ENCODE measurements at places on chromosomes 1 and 21.

GRCh38 chr1:184118046-184118445, 66.5 kb downstream of the TSEN15 start:
- no peak for DNase-seq

GRCh38 chr21:45361033-45361997, 43.6 kb upstream of the COL18A1 start:
- DNase-seq, result no peak

- DNase-seq, result peak; percentile 20
Observed at GRCh38 chr1:213457186-213457585, 406.1 kb downstream of the RPS6KC1 start.

GRCh38 chr1:175717610-175718540, 25.5 kb downstream of the TNR start:
- DNase-seq, result no peak

DNA sequence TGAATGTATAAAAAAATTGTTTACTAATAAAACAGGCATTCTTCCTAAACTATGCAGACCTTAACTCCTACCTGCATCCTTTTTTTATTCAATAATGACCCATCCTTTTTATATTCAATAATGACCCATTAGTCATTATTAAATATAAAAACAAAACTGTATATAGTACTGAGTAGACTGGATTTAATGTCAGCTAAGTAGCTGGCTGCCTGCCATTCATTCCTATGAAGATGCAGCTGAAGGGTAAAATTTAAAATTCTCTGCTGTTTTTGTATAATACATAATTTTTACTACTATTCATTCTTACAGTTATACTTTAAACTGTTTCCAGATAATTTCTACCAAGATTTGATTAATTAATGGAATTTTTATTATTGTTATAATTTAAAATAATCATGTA, 79.3 kb downstream of the DENND1B start:
- DNase-seq, result no peak

GRCh38 chr1:45643978-45644377, 20.1 kb upstream of the CCDC17 start:
- DNase-seq, result no peak

DNA sequence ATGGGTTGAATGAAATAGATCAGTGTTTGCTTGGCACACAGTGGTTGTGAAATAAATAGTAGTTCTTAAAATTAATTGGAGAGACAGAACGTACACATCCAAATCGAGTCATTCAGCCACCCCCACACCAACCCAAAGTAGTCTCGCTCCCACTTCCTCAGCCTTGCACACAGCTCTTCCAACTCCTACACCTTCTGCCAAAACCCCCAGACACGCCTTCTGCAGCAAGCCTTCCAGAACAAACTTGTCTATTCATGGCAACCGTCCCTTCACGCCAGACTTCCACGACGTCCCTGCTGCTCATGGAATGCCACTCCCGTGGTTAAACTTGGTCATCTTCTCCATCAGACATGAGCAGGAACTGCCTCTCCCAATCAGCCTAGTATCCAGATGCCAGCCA, 37.5 kb upstream of the RD3 start:
- DNase-seq, result no peak

GRCh38 chr1:57132993-57133622, 167.3 kb upstream of the C8B start:
- DNase-seq, result no peak

- DNase-seq, result no peak
Observed at GRCh38 chr1:235923466-235924021, 56.8 kb upstream of the LYST start.

DNA sequence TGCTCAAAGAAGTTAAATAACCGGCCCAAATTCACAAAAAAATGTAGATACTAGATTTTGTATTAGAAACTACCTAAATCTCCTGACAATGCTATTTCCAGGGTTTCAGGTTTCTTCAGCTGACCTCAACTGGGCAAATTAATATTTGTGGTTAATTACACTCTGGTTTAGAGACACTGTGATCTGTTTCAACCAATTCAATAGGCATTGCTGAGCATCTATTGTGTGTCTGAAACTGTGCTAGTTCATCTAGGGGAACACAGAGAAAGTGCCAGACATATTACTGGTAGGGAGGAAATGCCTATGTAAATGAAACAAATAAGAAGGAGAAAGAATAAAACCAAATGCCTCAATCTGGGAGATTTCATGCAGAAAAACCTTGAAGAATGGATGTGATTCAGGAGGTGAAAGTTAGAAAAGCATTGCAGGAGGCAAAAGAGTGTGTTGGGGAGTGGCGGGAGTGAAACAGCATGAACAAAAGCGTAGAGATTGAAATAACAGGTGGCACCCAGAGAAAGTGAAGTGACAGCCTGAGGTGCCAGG, 51.3 kb upstream of the IVNS1ABP start:
- no peak for DNase-seq

- DNase-seq, result no peak
Observed at GRCh38 chr1:116504308-116505156, 66.3 kb downstream of the CD58 start.

DNA sequence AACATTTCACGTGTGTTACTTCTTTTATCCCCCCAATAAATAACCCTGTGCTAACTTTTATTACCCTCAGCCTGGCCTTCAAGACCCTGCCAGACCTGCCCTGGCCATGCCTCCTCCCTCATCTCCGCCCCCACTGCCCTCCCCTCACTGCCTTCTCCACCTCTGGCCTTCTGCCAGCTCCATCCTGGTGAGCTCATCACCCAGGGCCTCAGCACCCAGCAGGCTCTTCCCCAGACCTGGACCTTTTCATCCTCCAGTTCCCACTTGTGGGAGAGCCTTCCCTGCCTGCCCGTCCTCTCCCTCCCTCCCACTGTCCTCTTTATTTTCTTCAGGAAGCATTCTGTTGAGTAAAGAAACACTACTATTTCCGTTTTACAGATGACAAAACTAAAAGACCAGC, 72.0 kb downstream of the SLC66A1 start:
- DNase-seq, result no peak

GRCh38 chr21:33451634-33452071, 28.1 kb downstream of the TMEM50B start:
- no peak for DNase-seq

DNA sequence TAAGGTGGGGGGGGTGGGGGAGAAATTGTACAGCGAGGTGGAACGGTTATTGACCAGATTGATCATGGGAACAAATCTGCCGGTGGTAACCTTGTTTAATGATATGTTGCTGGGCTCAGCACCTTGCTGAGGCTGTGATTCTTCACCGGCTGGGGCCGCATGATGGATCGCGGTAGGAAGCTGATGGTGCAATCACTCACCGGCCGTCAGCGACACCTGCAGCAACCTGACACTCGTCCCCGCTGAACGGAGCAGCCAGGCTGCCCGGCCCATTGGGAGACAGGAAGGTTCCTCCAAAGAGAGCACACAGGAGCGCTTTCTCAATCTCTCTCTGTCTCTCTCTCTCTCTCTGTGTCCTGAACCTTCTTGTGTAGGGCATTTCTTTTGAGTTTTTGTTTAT, 128.5 kb upstream of the RRP15 start:
- DNase-seq, result no peak

GRCh38 chr21:40638466-40639251, 208.3 kb downstream of the DSCAM start:
- no peak for DNase-seq

DNA sequence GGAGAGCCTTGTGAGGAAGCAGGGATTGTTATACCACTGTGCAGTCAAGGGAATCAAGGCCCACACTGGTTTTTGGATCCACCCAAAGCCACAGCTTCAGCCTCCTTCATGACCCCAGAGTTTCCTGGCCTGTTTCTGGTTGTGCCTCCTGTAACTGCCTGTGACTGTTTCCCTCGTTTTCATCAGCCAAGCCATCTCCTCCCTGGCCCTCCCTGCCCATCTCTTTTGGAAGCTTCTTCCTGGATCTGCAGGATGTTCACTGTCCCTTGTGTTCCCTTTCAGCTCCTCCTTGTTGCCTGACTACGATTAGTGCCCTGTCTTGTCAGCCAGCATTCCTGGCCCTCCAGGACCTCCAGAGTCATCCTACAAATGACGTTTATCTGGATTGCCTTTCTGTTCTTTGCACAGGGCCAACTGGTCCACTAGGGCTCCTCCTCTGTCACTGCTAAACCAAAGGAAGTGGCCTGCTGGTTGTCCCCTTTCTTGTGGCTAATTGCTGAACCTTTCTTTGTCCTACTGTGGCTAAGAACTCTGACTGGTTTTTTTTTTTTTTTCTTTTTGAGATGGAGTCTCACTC, 17.9 kb downstream of the SFT2D2 start:
- no peak for DNase-seq

GRCh38 chr21:46393451-46393940, 65.2 kb upstream of the DIP2A start:
- no peak for DNase-seq

- DNase-seq, result no peak
Observed at GRCh38 chr21:36916718-36917117, 49.8 kb downstream of the HLCS start.

- peak; percentile 57 for DNase-seq
Observed at GRCh38 chr21:37463083-37463801, 96.7 kb downstream of the DYRK1A start.

DNA sequence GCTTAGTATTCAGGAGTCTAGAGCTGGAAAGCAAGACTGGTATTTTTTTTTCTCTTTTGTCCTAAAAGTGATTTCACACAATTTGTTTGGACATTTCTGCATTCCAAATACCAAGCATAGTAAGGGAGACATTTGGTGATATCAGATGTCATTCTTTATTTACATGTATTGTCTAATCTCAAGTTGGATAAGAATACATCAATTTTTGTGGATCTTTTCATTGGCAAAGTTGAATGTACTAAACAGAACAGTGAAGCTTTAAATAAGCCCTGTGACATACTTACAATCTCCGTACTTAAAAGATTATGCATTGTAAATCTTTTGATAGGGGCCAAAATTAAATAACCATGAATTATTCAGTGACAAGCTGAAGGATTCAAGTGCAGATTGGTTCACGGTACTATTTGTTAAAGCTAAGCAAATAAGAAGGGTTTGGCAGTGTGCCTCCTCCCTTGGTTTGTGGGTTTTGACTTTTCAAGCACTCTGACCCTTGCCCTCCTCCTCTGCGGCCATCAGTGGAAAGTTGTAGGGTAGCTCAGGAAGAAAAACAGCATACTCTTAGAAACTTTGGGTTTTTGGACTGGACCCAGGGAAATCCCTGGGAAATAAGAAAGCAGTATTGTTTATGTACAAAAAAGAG, 663.7 kb downstream of the ADGRL2 start:
- DNase-seq, result peak; percentile 58

DNA sequence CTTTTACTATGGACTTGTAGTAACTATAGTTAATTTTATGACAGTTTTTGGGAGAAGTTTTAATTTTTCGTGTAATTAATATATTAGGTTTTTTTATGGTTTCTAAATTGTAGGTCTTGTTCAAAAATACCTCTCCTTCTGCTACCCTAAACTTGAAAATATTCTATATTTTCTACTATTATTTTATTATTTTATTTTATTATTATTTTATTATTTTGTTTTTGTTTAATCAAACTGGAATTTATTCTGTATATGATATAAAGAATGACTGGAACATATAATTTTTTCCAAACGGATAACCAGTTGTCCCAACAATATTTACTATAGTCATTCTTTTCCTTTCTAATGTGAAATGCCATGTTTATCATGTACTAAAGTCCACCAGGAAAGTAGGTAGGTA, 17.1 kb upstream of the AGO4 start:
- DNase-seq, result no peak

DNA sequence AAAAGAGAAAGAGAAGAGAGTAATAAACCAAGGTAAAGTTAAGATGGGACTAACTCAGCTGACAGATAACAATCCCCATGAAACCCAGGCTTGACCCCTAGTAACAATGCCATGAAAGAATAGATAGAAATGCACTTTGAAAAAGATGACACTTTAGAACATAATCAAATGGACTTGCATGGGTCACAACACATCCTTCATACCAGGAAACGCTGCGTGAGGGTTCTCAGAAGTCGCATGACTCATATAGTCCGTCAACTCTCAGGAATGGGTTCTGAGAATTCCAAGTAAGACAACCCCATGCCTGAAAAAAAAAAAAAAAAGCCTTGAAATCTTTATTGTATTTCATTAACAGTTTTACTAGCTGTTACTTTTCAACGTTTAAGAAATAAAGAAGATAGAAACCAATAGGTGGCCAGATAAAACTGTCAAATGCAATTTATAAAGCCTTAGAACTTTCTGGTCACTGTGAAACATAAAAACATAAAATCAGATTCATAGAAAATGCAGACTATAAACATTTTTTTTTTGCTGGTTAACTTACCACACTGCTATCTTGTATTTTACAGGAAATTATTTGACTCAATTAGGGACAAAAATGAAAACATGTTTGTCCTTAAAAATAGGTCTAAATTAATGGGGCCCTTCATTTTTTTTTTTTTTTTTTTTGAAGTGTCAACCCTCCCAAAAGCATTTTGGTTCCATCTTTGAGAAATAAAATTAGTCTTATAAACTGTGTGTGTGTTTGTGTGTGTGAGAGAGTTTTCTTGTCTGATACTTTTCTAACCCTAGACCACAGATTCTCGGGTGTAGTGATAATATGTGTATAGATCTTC, 202.1 kb downstream of the NCAM2 start:
- DNase-seq, result no peak

DNA sequence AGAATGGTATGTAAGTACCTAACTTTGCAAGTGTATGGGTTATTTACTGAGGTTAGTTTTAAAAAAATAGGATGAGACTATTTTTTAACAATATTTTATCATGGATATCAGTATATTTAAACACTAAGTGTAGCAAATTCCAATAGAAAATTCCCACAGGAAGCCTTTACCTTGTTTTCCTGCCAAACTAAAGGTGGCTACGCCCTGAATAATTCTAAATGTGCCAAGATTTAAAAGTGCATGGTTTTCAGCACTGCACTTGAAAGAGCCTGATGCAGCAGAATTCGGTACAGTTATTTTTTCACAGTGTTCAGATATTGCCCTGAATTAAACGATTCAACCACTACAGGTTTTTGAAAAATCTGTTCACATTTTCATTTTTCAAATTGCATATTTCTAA, 1622.8 kb upstream of the B3GALT2 start:
- no peak for DNase-seq

DNA sequence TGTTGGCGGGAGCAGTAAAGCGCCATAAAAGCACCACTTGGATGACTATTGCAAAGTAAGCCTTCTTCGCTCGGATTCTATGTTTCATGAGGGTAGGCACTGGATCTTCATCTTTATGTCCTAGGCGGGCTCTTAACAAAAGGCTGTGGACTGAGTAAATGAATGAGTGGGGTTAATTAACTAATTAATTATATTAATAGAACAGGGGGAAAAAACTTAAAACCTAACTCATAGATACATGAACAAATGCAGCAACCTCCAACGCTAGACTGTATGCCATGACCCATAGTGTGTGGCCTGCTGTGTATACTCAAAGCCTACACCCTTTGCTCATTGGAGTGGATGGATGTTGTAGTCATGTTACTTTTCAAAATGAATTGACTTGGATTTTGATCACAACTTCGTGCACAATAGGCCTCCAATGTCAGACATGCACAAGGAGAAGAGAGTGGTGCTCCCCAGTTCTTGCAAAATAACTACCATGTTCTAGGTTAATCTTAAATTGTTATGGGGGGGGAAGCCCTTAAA, 417 bp upstream of the GFI1 start:
- DNase-seq, result no peak

All from NCI-H446 treated with DMSO at 0.1 percent for 48 hours (cell line).